ENCODE measurements at places on chromosomes 4 and X.

DNA sequence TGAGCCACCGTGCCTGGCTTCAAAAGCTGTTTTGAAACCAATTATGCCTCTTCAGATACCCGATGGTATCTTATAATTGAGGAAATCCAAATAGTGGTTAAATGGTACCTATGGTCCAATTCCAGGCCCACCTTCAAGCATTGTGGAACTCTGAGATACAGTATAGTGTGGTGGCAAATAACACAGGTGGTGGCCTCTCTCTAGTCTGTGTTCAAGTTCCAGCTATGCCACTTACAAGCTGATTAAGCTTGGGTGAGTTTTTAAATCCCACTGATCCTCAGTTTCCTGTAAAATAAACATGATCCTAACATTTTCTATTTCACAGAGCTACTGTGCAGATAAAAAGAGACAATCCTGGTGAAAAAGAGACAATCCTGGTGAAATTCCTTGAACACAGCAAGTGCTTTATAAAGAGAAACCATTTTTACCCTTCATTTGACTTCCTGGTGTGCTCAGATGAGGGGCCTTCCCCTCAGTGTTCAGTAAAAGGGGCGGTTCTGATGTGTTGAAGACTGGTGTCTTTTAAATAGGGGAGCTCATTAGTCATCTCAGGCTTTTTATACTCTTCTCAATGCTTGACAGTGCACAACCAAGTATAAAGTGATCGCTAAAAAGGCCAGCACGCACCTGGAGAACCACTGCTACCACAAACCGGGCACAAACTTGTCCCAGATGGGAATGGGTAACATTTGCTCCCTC is 30.8 kb upstream of the CD40LG start:
- DNase-seq, result no peak

GRCh38 chr4:109798866-109799265 is 2.9 kb downstream of the CFI start:
- DNase-seq, result no peak

GRCh38 chrX:53044995-53045394 is 3.6 kb upstream of the GPR173 start:
- DNase-seq, result no peak

DNA sequence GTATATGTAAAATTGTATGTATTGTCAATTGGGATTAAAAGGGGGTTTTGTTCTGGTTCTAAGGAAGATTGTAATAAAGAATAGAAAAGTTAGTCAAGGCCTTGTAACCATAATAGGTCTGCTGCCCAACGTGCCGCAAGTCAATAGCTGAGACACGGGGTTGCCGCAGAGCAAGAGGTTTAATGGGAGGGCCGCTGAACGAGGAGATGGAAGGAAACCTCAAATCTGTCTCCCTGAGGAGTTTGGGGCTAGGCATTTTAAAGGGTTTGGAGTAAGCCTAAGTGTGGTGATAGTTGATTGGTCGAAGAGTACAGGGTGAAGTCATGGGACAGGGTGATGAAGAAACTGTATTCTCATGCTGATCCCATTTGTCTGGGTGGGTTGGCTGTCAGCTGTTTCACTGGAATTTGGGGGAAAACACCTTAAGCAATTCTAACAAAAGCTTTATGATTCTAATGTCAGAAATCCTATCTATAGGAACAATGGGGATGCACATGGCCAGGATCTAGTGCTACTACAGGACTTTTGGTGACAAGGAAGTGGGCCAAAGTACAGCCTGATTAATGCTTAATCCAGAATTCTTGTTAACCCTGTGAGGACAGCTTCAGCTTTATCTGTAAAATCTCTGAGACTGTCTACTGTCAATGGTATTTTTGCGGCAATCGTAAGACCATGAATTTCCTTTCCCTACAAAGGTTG is 86.9 kb downstream of the RELL1 start:
- no peak for DNase-seq

GRCh38 chr4:6357476-6357875 is 87.8 kb downstream of the WFS1 start:
- no peak for DNase-seq

- DNase-seq, result no peak
These were observed 20.4 kb downstream of the FAM184B start for GRCh38 chr4:17761062-17761461.

DNA sequence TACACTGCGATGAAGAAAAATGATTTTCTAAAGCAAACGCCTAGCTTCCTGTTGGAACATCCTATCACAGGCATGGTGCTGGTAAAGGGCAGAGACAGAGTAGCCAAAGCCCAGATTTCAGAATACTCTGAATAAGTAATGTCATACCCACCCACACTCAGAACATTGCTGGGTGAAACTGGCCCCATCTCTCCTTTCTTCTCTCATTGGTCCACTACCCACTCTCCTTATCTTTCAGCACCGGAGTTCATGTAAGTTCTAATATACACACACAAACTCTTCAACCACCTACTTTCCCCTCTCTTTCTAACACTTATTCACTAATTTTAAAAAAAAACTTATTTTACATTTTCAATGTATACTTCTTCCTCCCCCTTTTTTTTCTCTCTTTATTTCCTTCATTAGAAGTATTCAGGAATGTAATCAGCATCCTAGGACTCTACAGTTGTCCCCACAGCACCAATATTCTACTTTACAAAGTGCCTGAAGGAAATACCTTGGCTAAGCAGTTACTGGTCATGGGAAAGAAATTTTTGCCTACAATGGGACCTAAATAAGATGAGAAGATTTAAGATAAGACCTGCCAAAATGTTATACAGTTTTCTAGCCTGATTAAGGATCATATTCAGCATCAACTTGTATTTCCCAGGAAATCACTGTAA is 63.0 kb downstream of the SEC24D start:
- DNase-seq, result no peak

DNA sequence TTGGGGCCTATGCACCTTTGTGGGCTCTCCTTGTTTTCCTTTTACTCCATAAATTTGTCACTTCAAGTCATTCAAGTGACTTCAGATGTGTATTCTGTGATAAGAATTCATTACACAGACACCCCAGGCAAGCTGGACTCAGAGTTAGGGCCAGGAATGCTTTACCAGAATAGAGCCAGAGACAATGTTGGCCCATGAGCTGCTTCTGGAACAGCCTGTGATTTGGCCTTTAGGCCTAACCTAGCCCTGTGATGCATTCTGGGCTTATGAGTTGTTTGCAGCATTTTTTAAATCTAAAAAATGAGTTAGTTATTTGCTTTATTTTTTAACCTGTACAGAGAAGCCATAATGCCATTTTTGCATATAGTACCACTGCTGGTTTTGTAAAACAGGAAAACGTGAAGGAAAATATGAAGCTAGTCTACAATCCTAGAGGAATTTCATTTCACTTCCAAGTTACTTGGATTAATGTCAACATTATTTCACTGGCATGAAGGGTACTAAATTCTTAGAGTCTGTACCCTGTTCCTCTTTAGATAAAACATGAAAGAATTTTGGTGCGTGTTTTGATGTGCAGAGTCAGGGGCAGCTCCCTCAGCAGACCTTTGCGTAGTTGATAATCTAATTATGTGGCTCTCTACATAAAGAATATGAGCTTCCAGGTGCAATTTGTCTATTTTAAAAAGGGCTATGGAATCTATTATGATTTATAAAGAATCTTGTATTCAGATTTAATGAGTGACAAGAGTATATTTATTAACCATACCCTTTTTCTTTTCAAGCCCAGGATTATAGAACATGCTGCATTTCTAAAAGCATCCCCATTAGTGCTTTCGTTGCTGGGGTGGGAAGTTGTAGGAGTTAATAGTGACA is 84.7 kb downstream of the ARHGAP10 start:
- DNase-seq, result no peak

- DNase-seq, result no peak
These were observed 619.4 kb upstream of the SPANXN1 start for GRCh38 chrX:144627947-144628346.

DNA sequence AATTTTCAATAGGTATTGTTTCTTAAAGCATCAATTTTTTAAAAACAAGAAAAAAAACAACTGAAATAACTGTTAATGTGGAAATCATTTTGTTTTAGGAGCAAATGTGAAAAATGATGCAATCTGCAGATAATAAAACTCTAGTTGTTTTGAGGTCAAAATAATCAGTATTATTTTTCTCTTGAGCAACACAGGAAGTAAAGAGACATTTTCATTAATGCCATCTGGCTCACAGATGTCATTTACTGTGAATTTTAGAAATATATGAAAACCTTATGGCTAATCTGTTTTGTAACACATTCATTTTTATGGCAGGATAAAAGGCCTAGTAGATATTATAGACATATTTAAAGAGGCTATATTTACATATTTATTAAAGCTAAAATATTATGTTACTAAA is 141.6 kb downstream of the PCDH18 start:
- no peak for DNase-seq

DNA sequence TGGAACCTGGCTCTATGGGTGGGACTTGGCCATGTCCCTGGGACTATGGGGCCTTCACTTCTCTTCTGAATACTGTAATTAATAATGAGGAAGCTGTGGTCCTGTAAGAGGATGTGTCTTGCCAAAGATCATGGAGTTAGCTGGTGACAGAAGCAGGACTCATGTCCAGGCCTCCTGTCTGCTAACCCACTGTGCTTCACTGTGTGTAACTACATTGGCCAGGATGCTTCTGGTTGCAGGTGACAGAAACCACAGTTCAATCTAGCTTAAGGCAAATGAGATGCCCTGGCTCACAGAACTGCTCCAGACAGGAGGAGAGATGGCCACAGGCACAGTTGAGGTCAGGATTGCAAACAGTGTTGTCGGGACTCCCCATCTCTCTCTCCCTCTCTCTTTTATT is 3.1 kb downstream of the MTMR1 start:
- no peak for DNase-seq

GRCh38 chr4:174686826-174687225 is 142.2 kb downstream of the GLRA3 start:
- DNase-seq, result no peak

DNA sequence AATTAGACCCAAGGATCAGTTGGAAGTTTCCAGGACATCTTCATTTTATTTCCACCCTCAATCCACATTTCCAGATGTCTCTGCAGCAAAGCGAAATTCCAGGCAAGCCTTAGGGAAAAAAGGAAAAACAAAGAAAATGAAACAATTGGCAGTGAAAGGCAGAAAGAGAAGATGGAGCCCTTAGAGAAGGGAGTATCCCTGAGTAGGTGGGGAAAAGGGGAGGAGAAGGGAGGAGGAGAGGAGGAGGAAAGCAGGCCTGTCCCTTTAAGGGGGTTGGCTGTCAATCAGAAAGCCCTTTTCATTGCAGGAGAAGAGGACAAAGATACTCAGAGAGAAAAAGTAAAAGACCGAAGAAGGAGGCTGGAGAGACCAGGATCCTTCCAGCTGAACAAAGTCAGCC is at the start of gene PLP1:
Gene PLP1, plus strand, starts transcription at position 295 of the 400 bp plus-strand sequence. CDS start 156 bp downstream, outside the sequence.
- DNase-seq, result no peak

- DNase-seq, result no peak
These were observed 9.3 kb downstream of the NKX1-1 start for GRCh38 chr4:1396806-1397455.

DNA sequence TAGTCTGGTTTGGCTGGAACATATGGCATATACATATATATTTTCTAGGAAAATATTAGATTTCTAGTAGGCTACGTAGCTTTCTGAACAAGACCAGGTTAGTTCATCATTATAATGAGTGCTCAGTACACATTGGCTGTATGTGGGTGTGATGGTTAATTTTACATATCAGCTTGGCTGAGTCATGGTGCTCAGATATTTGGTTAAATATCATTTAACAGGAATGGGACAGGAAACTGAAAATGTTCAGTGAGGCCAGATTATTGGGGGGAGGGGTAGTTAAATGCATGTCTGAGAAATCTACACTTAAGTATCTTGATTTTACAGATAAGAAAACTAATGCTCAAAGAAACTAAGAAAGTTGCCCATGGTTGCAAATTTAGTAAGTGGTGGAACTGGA is 160.1 kb downstream of the RBMX2 start:
- no peak for DNase-seq

- DNase-seq, result no peak
These were observed 1.4 kb downstream of the ELOVL6 start for GRCh38 chr4:110196871-110197528.

DNA sequence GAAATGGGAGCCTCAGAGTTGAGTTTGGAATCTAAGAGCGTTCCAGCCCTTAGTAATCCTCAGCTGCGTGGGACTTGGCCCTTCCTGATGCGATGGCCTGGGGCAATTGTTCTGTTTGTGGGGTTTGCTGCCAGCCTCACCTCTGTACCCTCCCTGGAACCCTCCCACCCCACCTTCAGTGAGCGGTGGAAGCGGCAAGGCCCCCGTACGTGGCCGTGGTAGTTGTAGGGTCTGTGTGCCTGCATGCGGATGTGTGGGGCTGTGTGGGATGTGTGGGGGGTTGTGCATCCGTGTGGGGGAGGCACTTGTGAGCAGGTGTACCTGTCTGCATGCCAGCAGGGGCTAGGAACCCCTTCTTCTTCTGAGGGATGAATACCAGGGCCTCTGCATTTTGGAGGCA is 65.4 kb upstream of the ADRA2C start:
- DNase-seq, result no peak

GRCh38 chrX:119072744-119073143 is at the start of gene CT47C1:
TSS of gene CT47C1 (plus strand) at chrX:119072993. CDS start at chrX:119073226, 233 bp downstream.
- no peak for DNase-seq

DNA sequence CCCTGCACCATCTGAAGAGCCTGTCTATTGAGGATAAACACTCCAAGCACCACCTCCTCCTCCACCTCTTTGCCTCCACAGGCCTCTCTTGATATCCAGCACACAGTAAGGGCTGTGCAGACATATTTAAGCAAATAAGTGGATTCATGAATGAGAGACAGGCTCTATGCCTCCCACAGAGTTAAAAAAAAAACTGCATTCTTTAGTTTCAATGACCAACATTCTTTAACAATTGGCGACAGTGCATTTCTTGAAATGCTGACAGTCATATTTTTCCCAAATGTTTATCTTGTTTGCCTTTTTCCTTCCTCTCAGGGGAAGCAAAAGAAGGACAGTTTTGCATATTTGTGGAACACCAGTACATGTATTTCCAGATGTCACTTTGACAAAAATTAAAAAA is 38.6 kb downstream of the MXRA5 start:
- DNase-seq, result no peak

DNA sequence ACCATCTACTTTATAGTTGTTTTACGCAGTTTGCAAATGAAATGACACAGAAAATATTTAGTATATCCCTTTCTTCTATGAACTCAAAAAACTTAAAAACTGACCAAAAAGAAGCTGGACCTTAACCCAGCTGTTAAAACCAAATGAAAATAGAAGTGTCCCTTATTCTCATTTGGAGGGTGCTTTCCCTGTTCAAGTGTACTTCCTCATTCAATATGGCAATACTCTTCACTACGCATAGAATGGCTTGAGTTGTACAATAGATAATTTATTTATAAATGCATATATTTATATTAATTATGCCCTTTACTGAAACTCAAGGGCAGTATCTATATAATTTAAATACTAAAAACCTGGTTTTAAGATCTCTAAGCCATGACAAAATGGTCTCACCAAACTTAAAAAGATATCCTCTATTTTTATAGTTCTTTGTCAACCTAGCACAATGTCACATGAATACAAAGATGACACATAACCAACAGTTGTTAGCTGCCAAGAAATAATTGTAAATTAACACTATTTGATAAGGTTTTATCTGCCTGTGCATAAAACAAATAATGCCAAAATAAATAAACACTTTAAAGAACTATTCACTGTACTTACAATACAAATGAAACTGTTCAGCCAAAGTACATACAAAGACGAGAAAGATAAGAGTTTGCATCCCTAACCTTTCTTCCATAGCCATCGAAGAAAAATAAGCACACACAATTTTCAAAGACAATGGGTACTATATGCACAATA is 25.2 kb downstream of the YTHDC1 start:
- DNase-seq, result no peak

- DNase-seq, result no peak
These were observed 10.9 kb downstream of the MTMR1 start for GRCh38 chrX:150704030-150704613.

- DNase-seq, result no peak
These were observed 247.0 kb upstream of the TTC29 start for GRCh38 chr4:147192679-147193078.

Measured in skeletal muscle cell (primary cell).